ENCODE measurements at places on chromosomes 2 and 18. TPM values are rescaled to one million over a fixed set of nuclear protein-coding genes. Genes with fewer than 3 reads are reported as not detected.

- DNase-seq, result no peak
Observed at GRCh38 chr18:41484069-41484468, 471.0 kb upstream of the PIK3C3 start.

GRCh38 chr18:51127664-51128063 is 69.8 kb downstream of the MEX3C start:
- no peak for DNase-seq

DNA sequence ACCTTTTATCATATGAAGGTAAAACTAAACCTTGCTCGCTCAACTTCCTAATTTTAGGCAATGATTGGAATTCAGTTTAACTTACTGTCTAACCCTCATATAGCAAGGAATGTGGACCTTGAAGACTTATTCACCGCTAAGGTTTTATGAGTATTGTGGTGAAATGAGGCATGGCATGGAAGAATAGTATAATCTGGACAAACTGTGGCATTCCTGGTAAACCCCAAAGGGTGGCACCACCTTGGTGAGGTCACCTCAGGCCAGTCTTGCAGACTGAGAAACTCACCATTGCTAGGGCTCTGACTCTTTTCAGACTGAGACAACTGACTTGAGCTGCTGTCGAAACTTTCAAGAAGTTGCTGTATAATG is 51.1 kb upstream of the EHBP1 start:
- no peak for DNase-seq

GRCh38 chr2:235776531-235776930 is 282.7 kb downstream of the AGAP1 start:
- DNase-seq, result no peak

DNA sequence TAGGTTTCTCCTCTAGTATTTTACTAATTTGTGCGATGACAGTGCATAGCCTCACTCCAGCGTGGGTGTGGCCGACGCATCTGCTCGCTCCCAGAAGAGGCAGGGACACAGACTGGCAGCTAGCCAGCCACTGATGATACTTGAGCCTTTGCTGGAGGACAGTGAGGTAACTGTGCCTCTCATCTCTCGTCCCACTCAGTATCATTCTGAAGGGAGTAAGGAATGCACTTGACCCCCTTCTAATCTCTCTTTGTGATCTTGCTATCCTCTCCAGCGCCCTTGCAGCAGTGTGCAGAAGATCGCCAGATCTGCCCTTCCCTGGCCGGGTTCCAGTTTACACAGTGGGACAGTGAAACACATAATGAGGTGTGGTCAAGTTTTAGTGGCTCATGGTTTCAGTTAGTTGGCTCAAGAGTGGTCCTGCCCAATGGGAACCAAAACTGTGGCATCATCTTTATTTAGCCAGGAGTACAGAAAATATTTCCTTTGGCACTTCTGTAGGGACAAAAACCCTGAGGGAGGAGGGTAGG is 17.5 kb downstream of the NCAPH start:
- DNase-seq, result no peak

The CCDC121 gene
- 2.2 TPM for total RNA-seq

DNA sequence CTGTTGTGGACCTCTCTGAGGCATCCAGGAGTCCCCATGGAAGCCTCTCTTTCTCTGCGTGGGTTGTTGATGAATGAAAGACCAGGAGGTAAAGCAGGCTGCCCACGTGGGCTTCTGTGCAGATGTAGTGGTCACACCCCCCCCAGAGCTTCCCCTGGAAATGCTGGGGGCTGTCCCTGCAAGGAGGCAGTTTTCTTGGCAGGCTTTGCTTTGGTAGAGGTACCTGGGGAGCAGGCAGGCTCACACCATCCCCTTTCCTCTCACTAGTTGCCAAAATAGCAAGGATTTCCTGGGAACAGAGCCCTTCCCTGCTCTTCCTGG is 97.6 kb upstream of the MAP3K20 start:
- no peak for DNase-seq

DNA sequence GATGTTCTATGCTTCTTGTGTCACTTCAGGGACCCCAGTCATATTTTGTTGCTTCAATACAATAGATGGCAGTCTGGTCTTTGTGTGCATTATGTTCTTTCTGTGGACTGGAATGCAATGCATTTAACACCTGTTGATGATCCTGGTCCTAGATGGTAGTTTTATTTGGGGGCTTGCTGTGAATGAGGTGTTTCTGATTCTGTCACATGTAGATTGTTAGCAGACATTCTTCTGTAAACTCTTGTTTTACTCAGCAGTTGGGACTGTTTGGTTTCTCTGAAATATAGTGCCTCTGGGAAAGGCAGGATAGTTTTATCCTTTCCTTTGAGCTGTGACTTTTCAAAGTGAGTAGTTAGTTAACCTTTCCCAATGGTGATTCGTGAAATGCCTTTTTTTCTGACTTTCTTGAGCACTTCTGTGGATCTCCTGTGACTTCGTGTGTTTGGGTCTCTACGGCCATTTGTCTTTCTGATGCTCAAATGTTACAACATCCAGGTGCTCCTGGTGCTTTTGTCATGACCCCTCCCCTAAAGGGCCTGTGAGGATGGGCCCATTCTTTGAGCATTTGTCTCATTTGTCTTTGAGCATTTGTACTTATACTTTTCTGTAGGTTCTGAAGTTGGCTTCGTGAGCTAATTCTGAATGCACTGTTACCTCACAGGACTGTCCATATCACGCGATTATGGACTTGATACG is 20.8 kb downstream of the ADNP2 start:
- DNase-seq, result no peak

- DNase-seq, result no peak
Observed at GRCh38 chr18:49002881-49003280, 52.1 kb upstream of the SMAD7 start.

The SERPINB11 gene
- not detected for total RNA-seq

The PROKR1 gene
- 1.3 TPM for total RNA-seq

The NT5DC4 gene
- total RNA-seq, result not detected

The TRPM8 gene
- total RNA-seq, result not detected

GRCh38 chr18:4524096-4524495 is 69.0 kb upstream of the DLGAP1 start:
- no peak for DNase-seq

- DNase-seq, result no peak
Observed at GRCh38 chr18:25029802-25030201, 322.2 kb downstream of the ZNF521 start.

The RNF152 gene
- 9.6 TPM for total RNA-seq

GRCh38 chr2:149438330-149438960 is 108.1 kb downstream of the LYPD6 start:
- no peak for DNase-seq

DNA sequence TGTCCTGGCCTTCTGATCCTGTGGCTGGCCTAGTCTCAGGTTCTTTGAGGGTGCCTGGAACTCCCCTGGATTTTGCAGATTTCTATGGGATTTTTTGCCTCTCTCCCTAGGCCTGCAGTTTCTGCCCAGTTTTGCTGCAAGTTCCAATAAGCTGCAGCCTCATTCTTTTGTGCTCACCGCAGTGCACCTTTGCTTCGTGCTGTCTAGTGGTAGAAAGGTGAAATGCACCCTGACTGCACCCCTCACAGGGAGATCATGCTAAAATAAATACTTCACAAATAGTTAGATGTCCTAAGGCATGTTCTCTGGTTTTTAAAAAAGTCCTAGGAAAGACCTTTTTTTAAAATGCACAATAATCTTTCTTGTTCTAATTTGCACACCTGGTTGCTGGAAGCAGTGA is 72.5 kb downstream of the GNAL start:
- no peak for DNase-seq

DNA sequence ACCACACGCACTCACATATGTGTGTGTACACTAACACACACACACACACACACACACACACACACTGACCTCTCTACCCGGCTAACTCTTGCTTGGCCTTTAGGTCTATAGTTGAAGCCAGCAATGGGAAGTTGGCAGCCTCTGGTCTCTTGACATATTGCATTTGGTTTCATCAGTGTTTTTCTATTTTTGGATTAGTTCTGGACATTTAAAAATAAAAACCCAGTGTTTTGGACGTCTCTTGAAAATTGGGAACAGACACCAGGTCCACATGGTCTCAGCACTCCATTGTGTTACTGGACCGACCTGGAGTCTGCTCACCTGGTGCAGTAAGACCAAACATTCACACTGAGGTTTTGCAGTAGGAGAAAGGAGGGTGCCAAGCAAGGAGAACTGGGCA is 50.4 kb upstream of the AFF3 start:
- no peak for DNase-seq

The PLB1 gene
- 6.3 TPM for total RNA-seq

The DOK6 gene
- 1.6 TPM for total RNA-seq

The KCNJ3 gene
- total RNA-seq, result not detected

- no peak for DNase-seq
Observed at GRCh38 chr18:13217466-13217961, 1.0 kb upstream of the LDLRAD4 start.

The MYL12B gene
- total RNA-seq, result 291 TPM

GRCh38 chr2:217332866-217333265 is 473.0 kb upstream of the TNP1 start:
- no peak for DNase-seq

The REG1B gene
- total RNA-seq, result 2.6 TPM

GRCh38 chr2:122139739-122140420 is 384.4 kb downstream of the TSN start:
- DNase-seq, result no peak

The ERBB4 gene
- 0.45 TPM for total RNA-seq

The SP140 gene
- 2.6 TPM for total RNA-seq

DNA sequence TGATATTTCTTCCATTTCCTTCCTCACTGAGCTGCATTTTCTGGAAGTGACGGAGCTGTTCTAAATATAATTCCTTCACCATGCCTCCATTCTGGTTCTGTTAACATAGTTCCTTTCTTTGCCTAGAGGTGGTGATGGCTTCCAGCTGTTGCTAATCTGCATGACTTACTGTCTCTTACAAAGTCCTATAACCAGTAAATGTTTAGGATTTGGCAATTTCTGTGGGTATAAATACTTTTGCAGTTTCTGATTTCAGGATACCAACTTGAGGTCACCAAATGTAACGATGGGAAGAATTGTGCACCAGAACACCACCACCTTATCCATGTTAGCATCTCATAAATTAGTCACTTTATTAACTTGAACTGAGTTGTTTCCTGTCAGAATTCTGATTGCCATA is 101.7 kb upstream of the FN1 start:
- DNase-seq, result no peak

DNA sequence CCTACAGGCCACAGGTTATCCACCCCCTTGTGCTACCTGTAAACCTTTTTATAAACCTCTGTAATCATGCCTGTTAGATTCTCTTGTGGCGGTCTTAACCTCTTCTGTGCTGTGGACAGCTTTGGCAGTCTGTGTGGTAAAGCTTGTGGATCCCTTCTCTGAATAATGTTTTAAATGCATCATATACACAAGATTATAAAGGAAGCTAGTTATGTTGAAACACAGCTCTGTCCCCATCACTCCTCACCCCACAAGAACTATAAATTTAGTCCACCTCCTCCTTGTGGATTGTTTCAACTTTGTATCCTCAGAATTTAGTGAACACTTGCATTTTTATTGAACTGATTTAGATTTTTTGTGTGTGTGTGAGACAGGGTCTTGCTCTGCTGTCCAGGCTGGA is 107.7 kb downstream of the ICA1L start:
- DNase-seq, result no peak

DNA sequence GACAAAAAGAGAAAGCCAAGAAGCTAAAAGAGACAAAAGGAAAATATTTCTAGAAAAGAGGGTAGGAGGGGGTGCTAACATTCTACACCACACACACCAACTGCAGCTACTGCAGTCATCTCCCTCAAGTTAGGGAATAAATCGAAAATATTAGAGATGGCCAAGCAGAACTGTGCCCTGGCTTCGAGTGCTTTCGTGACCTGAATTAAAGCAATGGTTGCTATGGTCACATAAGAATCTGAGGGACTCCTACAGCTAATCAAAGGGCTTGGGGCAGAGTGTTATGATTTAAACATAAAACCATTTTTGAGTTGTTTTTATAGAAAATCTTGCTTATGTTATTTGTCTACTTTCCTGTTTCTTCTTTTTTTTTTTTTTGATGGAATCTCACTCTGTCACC is 159.6 kb upstream of the HNRNPA3 start:
- no peak for DNase-seq

The INHBB gene
- total RNA-seq, result 54.8 TPM

The USP37 gene
- 13.9 TPM for total RNA-seq

GRCh38 chr2:47112665-47113435 is 42.3 kb downstream of the STPG4 start:
- DNase-seq, result no peak

DNA sequence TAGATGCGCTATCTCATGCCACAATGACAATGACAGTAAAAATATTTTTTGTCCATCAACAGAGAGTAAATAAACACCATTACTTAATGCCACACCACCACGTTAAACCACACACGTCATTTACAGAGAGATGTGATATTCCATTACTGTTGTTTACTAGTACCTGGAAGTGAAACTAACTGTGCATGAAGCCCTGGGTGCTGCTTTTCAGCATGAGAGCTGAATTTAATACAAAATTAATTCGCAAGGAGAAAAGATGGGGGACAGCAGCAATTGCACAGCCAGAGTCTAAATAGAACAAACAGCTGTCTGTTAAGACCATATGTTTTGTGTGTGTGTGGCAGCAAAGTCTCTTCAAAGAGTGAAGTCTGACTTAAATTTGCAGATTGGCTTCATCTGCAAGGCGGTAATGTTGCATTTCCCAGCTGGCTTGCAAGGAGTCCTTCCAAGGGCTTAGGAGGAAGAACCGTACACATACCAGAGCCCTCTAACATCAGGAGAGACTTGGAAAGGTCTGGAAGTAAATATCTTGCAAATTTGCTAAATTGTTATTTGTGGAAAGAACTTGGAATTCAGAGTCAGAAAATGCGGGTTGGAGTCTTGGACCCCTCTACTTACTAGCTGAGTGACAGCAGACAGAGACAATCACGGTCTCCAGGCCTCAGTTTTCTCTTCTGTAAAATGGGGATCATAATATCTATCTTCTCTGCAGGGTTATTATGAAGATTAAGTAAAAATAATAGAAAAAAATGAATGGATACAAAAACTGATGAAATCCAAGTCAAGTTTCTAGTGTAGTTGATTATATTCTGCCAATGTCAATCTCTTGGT is 127.6 kb downstream of the ALPK2 start:
- DNase-seq, result no peak

The TNS1 gene
- total RNA-seq, result 449 TPM

DNA sequence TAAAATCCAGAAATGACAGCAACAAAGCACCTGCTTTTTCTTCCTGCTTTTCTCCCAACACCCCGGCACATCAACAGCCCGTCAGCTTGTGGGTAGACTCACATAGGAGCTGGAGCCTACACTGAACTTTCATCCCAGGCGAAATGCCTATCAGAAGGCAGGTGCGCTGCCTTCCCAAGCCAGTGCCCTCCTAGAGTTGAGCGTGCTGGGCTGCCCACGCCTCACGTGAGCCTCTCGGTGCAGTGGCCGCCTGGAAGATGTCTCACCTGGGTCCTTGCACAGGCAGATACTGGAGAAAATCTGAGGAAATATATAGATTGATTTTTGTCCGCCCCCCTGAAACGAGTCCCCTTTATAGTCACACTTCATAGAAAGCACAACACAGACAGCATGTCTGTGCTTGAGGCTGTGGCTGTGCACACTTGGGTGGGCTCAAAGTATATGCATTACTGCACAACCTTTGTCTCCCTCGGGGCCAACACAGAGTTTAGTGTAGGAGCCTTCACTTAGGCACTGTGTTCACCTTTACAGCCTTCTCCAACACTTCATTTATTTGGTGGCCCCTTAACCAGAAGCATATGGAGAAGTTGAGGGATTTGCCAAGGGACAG is 112.5 kb downstream of the SMAD7 start:
- no peak for DNase-seq

The USP14 gene
- 62.9 TPM for total RNA-seq

The LBX2 gene
- total RNA-seq, result 2.6 TPM

The QPCT gene
- 5.6 TPM for total RNA-seq
